Tibial nerve (tissue), 4 donors: ENCODE measurements at places on chromosomes 16 and 17.

- DNase-seq = no peak
Measured at GRCh38 chr16:67775273-67775672, 31.1 kb downstream of the RANBP10 start.

DNA sequence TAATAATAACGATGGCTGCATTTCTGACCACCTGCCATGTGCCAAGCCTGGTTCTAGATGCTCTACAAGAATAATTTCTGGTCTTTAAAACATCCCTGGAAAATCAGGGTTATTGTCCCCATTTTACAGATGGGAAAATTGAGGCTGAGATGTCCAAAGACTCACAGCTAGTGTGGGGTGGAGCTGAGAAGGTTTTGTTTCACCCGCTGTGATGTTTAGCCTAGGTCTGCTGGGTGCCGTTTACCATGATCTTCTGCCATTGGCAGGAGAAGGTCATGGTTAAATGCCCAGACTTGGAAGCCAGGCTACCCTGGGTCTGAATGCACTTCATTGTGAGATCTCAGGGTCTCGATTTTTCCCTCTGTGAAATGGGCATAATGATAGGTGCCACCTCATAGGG, 159.1 kb upstream of the PLCG2 start:
- no peak for DNase-seq

DNA sequence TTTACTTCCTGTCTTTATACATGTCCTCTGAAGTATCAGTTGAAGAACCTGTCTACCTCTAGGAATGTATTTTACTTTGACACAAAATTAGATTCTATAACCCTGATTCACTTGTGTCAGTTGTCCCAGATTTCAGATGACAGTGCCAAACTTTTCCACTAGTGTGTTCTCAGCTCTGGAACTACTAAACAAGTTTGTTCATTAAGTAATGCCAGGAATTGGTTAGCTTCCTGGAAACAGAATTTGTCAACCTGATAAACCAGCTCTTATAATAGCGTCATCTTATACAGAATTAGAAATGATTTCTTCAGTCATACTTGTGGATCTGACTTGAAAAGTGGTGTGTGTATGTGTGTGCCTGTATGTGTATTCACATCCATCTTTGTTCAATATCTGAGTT, 7.4 kb downstream of the MAP3K3 start:
- DNase-seq = no peak

DNA sequence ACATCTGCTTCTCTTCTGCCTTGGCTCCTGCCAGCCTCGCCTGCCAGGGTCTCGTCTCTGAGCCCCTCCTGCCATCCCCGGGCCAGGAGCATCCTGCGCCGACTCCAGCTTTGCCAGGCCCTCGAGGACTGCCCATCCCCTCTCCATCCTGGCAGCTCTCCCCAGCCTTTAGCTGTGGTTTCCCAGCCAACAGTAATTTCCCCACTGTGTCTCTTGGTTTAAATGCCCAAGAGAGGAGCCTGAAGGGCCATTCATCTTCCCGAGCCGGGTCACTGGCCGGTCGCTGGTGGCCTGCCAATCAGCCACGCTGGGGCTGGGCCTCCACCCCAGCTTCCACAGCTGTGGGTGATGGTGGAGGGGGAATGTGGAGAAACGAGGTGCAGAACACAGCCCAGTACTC, 47.8 kb downstream of the MRC2 start:
- DNase-seq = no peak
